Heart right ventricle (tissue), 16 donors: ENCODE measurements at places on chromosomes 5 and 9. TPM values are rescaled to one million over a fixed set of nuclear protein-coding genes. Genes with fewer than 3 reads are reported as not detected.

SPINK4 gene
- total RNA-seq = not detected

SAXO1 gene
- total RNA-seq = not detected

- no peaks in the 10 kb centered on the region for H3K4me1 ChIP-seq
- H3K36me3 ChIP-seq = no peaks in the 10 kb centered on the region
- no peak overlapping the region for H3K4me3 ChIP-seq
- no peaks in the 10 kb centered on the region for H3K27me3 ChIP-seq
- H3K27ac ChIP-seq = no peak overlapping the region
- DNase-seq = no peak
Observed at GRCh38 chr5:159244163-159244562, 18.9 kb upstream of the UBLCP1 start.

DNA sequence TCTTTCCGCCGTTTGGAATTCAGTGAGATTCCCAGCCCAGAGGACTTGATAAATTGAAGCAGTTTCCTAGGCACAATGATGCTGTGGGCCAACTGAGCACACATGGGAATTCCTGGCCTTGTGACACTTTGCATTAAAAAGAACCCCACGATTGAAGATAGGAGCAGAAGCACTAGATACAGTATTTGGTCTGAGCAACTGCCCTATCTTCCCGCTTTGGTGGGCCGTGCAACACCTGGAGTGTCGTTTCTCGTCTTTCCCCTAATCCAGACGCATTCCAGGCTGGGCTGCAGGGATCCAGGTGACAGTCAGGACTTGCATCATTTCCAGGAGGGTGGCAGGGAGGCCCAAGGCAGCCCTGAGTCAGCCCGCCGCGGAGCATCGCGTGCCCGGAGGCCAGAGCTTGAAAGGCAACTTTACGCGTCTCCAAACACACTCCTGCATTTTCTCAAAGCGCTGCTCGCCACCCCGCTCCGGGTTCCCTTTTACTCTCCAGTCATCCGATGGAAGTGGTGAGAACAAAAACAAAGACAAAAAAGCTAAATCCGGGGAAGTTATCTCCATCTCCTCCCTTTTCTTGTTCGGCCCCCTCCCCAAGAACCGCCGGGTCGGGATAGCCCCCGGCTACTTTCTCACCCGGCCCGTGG lies 753 bp upstream of the STC2 start:
- H3K36me3 ChIP-seq = no peaks in the 10 kb centered on the region
- H3K4me3 ChIP-seq = peak overlapping the region; percentile 56
- H3K27me3 ChIP-seq = peaks cover 24% of the 10 kb centered on the region
- peak overlapping the region; percentile 50 for H3K27ac ChIP-seq
- peaks cover 43% of the 10 kb centered on the region for H3K4me1 ChIP-seq

- peaks cover 9% of the 10 kb centered on the region for H3K36me3 ChIP-seq
- no peak overlapping the region for H3K4me3 ChIP-seq
- peak overlapping the region; percentile 45 for H3K27ac ChIP-seq
- H3K27me3 ChIP-seq = no peaks in the 10 kb centered on the region
Observed at GRCh38 chr5:151150471-151151262, 6.9 kb downstream of the ANXA6 start.
